Cerebellar cortex (tissue), 1 donor: ENCODE measurements at places on chromosomes 2 and 18.
A peak's percentile ranks its signal among the peaks of the same experiment; 100 is the strongest.

- peak; percentile 51 for DNase-seq
These were observed 117.3 kb downstream of the MSH2 start for GRCh38 chr2:47520302-47520630.

DNA sequence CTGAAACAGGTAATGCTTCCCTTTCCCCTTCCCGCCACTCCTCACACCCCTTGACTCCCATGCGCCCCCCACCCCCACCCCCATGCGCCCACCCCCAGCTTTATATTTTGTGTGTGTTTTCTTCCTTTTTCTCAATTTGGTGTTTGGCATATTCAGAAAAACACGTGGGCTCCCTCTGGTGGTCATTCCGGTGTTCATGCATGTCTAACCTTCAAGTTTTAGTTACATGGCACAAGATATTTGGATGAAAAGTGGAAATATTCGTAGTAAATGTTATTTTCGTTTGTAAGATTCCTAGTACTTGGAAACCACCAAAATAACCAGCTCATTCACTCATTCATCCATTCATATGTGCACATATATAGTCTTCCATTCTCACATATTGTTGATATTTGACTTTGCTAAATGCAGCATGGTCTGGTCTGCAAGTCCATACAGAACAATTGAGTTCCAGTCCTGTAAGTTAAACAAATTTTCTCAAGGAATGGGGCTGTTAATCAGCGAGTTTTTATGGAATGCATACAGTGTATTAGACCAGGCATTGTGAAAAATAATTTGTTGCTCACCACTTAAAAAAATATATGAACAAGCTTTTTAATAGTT lies 143.6 kb upstream of the MAP3K20 start:
- DNase-seq, result peak; percentile 86

DNA sequence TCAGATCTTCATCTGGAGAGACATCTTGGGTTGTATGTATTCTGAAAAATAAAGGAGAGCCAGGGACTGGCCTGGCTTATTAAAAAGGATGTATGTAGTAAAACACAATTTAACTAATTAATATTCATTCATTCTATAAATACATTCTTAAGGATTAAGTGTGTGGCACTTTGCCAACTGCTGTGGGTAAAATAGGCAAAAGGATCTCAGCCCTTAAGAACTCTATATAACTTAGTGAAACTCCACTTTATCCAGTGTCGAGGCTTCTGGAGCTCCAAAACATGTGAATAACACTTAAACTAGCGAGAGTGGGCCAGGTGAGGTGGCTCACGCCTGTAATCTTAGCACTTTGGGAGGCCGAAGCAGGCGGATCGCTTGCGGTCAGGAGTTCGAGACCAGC lies 7.7 kb upstream of the STK39 start:
- no peak for DNase-seq

GRCh38 chr2:168697668-168698121 lies 104.7 kb upstream of the NOSTRIN start:
- DNase-seq, result no peak

GRCh38 chr2:150486539-150487484 lies 655 bp downstream of the RND3 start:
- DNase-seq, result peak; percentile 5

DNA sequence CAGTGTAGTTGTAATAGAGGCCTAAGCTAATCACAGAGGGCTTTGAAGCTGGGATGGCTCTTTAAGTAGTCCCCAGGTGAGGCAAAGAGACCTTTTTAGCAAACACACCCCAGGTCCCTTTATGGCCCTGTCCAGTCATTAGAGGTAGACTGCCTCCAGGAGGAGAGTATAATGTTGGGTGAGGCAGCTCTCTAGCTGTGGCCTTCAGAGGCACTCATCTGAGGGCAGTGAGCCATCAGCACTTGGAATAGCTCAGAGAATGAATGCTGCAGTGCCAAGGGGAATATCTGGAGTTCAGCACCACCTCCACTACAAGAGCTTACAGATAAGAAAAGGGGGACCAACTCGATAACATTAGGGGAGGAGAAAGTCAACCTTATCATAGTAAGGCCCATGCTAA lies 52.8 kb downstream of the UNC80 start:
- no peak for DNase-seq

GRCh38 chr18:24827501-24827900 lies 367.1 kb downstream of the HRH4 start:
- no peak for DNase-seq

DNA sequence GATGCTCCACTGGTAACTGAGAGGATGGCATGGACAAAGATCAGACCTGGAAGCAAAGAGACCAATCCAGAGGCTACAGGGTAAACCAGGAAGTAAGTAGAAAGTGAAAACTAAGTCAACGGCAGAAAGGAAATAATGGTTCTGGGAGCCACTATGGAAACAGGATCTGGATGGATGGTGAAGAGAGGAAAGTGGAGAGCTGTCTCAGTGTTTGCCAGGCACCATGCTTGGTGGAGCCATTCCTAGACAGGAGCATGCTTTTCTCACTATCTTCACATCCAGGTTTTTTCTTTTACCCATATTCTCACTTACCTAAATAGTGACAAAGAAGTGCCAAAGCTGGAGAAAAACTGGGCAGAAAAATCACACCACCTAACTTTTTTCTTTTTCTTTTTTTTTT lies 22.2 kb downstream of the ZNF521 start:
- DNase-seq, result no peak

DNA sequence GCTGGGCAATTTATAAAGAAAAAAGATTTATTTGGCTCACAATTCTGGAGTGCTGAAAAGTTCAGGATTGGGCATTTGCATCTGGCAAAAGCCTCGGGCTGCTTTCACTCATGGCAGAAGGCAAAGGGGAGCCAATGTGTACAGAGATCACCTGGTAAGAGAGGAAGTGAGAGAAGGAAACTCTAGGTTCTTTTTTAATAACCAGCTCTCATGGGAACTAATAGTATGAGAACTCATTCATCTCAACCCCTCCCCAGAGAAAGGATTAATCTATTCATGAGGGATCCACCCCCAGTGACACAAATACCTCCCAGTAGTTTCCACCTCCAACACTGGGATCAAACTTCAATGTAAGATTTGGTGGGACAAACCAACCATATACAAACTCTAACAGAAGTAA lies 129.0 kb downstream of the EVA1A start:
- no peak for DNase-seq

- no peak for DNase-seq
These were observed 131.4 kb upstream of the CCDC68 start for GRCh38 chr18:55090564-55091188.

- no peak for DNase-seq
These were observed 40.6 kb downstream of the CHST10 start for GRCh38 chr2:100376836-100377235.
